ENCODE measurements at places on chromosomes 1 and 21. TPM values are rescaled to one million over a fixed set of nuclear protein-coding genes. Genes with fewer than 3 reads are reported as not detected.

BCL2L15 gene
- total RNA-seq = 92.5 TPM

DNA sequence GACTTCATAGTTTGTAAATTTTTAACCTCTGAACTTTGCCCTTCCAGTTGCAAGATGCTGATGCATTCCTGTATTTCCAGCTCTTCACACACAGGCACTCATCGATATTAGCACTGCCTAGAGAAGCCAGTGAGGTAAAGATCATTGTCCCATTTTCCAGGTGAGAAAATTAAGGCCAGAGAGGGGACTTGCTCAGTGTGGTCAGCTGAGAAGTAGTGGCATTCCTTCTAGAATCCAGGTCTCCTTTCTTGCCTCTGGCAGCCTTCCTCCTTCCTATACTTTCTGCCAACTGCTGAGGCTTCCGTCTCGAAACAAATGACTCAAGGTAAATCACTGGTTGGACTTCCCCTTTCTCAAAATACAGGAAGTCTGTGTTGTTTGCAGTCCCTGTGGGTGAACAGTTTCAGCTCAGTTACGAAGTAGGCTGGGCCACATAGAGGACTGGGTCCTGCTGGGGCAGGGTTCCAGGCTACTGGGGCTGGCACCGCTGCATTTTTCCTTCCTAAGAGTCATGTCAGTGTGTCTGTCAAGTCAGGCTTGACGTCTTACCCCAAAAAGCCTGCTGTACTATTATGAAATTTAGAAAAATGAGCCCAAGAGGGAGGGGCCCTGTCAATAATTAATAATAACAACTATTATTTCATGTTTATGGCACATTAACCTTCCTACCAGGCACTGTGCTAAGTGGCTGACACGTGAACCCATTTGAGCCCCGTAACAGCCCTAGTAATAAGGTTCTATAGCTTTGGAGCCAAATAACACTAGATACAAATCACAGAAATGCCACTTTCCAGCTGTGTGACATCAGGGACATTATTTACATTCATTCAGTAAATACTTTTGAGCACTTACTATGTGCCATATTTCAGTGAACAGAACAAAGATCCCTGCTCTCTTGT is 16.6 kb upstream of the RNF19B start:
- peak; percentile 89 for DNase-seq

FAM163A gene
- not detected for total RNA-seq

GRCh38 chr1:6935911-6936690 is 150.8 kb downstream of the CAMTA1 start:
- DNase-seq = no peak

DNA sequence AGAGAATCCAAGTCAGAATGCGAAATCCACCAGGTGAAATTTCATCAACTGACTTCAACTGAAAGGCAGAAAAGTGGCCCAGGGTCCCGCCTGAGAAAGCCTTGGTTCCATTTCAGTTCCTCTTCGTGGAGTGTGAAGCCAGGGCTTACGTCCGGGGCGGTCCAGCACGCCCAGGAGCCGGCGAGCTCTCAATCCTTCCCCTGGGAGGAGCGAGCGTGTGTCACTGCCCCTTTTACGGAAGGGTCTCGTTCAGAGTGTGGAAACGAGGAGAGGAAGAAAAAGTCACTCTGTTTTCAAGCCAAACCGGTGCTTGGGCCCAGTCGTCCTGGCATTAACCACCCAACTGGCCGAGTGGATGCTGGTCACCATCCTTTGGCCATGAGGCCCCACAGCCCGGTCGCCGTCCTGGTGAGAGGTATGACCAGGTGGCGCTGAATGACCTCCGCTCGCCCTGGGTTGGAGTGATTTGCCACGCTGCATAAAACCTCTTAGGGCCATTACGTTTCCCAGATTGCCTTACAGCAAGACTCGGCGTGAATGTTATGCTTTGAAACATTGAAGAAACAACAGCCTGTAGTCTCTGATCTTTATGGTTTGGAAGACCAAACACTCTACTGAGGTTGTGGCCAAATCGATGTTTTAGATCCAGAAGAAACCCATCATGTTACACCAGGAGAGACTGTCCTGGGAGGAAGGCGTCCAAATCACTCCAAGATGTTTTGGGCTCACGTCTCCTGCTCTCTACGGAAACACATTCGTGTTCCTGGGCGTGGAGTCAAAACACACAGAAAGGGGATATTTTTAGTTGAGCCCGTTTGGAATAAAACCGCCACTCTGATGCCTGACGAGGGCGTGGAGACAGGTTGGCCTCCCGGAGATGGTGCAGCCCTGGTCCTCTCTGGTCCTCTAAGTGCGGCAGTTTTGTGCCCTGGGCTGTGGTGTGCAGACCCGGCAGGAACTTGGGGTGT is 93.6 kb upstream of the ACTRT2 start:
- no peak for DNase-seq

NES gene
- 33.4 TPM for total RNA-seq

DNA sequence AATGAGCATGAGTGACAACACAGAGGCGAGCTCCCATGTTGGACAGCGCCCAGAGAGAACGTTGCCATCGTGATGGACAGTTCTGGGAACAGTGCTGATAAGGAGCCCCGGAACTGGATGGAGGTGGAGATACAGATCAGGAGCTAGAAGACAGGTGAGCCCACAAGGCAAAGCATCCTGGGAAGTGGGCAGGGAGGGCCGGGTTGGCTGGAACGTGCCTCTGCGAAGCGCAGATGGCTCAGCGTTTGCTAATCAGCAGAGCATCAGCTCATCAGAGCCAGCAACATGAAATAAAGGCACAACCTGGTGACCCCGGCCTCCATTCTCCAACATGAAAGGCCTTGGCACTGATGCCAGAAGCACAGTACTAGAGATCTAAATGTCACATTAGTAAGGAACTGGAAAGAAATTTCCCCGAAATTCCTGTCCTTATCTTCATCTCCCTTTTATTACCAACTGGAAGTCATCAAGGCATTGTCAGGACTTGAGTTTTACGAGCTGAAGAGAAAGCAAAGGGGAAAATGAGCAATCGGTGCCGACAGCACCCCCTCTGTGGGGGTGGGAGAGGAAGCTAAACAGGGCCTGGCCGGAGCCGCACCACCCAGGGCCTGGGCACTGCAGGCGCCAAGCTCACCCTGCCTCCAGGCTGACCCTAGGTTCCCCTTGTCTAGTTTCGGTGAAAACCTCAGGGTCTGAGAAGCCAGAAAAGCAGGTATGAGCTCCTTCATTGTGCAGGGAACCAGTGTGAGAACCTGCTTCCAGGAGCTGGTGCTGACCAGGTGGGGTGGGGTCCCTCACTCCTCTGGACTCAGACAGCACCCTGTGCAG is 19.9 kb downstream of the ABCA4 start:
- DNase-seq = peak; percentile 57
